ENCODE measurements at places on chromosomes 4 and X.

GRCh38 chrX:105017641-105018040 is 202.9 kb downstream of the TEX13A start:
- DNase-seq = no peak

DNA sequence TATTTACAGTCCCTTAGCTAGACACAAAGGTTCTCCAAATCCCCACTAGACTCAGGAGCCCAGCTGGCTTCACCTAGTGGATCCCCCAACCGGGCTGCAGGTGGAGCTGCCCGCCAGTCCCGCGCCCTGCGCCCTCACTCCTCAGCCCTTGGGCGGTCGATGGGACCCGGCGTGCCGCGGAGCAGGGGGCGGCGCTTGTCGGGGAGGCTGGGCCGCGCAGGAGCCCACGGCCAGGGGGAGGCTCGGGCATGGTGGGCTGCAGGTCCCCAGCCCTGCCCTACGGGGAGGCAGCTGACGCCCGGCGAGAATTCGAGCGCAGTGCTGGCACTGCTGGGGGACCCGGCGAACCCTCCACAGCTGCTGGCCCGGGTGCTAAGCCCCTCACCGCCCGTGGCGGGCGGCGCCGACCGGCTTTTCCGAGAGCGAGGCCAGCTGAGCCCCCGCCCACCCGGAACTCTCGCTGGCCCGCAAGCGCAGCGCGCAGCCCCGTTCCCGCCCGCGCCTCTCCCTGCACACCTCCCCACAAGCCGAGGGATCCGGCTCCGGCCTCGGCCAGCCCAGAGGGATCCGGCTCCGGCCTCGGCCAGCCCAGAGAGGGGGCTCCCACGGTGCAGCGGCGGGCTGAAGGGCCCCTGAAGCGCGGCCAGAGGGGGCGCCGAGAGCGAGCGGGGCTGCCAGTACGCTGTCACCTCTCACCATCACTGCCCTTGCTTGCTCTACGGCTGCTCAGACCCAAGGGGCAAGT is 39.4 kb downstream of the WFS1 start:
- DNase-seq = no peak

DNA sequence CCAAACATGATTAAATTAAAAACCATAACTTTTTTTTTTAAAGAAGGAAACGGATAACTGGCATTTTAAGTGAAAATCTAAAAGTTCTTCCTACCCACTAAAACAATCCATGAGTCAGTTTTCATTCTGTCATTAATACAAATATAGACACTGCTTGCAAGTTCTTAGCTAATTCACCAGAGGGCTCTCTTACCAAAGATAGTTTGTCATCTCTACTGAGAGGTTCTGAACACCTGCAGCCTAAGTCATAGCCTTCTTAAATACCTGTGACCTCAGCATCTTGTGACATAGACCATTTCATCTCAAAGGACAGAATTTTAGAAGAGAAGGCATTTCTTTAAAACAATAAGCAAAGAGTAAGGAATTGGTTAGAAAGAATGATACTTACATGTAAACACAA is 65.3 kb upstream of the FAM120C start:
- DNase-seq = no peak

- no peak for DNase-seq
Measured at GRCh38 chr4:147955827-147956558, 224.1 kb downstream of the ARHGAP10 start.

DNA sequence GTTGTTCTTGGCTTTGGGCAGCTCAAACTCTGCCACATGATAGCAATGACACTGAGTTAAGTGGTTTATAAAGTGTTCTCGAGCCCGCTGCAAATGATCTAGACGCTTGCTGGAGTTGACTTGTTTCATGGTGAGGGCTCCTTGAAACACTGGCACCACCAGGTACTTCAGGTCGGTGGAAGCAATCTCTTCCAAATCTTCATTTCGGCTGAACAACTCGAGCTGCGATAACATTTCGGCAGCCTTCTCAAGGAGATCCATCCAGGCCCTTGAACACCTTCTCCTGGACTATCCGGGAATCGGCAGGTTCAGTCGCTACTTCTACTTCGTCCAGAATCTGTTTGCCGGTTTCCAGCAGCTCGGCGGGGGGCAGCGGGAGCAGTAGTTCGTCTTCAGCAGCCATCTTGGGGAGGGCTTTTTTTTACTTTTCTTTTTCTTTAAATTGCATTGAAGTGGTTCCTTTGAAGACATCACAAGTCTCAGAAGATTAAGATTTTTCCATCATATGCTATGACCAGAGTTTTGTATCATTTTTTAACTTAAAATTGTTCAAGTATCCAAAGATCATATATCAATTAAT is 28.0 kb downstream of the HNRNPDL start:
- DNase-seq = no peak

DNA sequence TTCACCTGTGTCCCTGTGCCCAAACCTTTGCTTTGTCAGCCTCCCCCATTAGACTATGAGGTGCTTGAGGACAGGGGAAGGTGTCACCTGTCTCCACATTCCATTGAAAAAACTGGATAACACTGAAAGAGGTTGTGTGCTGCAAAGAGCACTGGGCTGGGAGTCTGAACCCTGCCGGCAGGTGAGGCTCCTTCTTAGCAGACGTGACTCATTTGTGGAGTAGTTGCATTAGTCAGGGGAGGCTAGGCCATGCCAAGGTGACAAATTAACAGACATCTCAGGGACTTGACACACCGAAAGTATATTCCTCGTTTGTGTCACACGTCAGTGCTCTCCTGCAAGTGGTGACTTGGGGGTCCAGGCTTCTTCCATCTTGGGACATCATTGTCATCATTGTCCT is 95.9 kb upstream of the STX18 start:
- no peak for DNase-seq

- no peak for DNase-seq
Measured at GRCh38 chr4:38368613-38369012, 295.4 kb upstream of the KLF3 start.

- no peak for DNase-seq
Measured at GRCh38 chr4:138890891-138891570, 124.5 kb upstream of the NOCT start.

DNA sequence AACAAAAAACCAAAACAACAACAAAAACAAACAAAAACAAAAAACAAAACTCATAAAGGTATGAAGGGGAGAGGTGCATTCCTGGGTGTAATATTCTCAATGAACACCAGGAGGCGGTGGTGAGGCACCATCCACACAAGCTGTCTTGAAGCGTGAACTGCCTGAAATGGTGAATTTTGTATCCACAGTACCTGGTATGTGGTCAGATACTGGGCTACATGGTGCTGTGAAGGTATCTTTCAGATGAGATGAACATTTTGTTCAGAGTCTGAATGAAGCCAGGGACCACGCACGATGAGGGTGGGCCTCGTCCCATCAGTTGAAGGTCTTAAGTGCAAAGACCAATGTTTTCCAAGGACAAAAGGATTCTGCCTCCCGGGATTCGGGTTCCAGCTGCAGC is 58.5 kb downstream of the ASMT start:
- no peak for DNase-seq

DNA sequence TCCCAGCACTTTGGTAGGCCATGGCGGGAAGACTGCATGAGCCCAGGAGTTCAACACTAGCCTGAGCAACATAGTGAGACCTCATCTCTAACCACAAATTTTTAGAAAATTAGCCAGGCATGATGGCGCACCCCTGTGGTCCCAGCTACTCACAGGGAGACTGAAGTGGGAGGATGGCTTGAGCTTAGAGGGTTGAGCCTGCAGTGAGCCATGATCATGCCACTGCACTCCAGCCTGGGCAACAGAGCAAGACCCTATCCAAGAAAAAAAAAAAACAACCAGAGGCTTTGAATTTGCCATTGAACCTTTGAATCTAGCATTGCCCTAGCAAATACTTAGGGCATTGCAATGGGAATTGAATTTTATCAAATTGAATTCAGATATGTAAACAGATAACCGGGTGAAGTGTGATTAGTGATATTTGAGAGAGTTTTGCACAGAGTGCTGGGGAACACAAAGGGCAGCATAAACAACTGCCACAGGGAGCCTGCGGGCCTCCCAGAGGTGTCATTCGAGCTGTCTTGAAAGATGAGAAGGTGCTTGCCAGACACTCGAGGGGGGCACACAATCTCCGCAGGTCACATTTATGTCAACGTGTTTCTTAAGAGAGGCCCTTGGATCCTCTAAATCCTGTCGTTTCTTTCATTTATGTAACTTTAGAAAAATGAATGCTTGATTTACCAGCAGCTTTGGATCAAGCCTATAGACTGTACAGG is 200.3 kb downstream of the AASDH start:
- DNase-seq = no peak

DNA sequence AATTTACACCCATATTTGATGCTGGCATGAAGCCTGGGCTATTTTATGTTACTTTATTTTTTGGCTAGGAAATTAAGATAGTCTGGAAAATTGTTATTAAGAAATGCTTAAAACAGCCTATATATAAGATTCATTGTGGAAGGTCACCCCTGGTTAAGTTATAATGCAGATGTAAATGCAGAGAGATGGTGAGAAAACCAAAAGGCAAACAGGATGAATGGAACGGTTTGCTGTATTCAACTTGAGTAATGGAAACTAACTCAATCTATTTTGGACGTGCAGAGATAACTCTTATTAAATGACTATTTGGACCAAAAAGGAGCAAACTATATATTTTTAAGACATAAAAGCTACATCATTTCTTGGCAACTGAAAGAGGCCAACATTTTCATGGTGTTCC is 446.3 kb upstream of the FRG1 start:
- DNase-seq = no peak

DNA sequence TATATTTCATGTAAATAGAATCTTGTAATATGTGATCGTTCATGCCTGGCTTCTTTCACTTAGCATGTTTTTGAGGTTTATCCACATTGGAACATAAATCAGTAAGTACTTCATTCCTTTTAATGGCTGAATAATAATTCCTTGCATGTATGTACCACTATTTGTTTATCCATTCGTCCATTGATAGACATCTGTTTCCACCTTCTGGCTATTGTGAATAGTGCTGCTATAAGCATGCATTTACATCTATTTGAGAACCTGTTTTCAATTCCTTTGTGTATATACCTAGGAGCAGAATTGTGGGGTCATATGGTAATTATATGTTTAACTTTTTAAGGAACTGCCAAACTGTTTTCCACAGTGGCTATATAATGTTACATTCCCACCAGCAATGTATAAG is 356.7 kb upstream of the DIPK2B start:
- no peak for DNase-seq

DNA sequence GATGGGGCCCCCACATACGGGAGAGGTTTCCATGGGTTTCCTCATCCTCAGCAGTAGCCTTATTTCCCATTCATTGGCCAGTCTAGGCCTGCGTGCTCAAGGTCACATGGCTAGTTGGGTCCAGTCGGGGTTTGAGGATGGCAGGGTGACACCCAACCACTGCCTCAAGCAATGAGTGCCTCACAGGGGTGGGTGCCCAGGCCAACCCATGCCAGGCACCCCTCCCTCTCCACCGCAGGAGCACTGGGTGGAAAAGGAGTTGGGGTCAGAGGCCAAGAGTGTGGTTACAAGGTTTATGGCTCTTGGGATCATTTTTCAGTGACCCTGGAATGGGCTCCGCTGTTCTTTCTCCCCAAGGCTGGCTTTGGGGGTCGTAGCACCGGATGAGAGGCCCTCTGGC is 3.1 kb downstream of the NSG1 start:
- no peak for DNase-seq

- no peak for DNase-seq
Measured at GRCh38 chrX:98432413-98432812, 1548.7 kb downstream of the RPA4 start.

DNA sequence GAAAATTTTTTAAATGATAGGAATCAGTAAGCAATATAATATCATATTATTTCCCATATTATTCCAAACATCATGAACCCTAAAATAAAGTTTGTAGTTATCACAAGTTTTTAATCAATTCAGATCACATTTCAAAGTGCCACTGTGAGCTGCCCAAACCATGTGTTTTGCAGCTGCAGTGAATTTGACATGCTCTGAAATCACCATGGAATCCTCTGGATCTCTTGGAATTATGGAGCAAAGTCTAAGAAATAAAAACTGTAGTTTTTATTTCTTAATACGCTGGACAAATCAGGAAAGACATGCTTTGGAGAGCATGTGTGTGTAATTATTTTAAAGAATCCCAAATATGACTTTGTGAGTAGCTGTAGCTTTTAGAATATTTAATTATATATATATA is 262.7 kb downstream of the ANKRD50 start:
- DNase-seq = no peak

- no peak for DNase-seq
Measured at GRCh38 chr4:188450571-188450970, 311.3 kb downstream of the TRIML1 start.

DNA sequence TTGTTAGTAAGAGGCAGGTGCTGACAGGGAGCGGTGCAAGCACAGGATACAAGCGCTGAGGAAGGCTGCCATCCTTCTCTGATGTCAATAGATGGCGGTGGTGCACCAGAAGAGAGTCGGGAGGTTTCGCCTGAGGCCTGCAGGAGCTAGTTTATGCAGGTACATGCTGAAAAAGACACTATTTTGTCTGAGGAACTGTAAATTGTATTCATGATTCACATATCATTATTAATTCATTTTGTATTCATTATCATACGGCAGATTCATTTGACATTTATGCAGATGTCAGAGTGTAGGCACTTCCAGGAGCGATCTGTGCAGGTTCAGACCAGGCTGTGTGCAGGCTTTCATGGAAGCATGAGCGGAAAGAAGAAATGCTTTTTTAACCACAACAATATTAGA is 824.0 kb downstream of the STIM2 start:
- DNase-seq = no peak

GRCh38 chrX:122866532-122866931 is 317.5 kb upstream of the GRIA3 start:
- DNase-seq = no peak

- no peak for DNase-seq
Measured at GRCh38 chr4:56286763-56287162, 100.5 kb downstream of the AASDH start.

- DNase-seq = no peak
Measured at GRCh38 chr4:147957446-147957845, 225.6 kb downstream of the ARHGAP10 start.

- DNase-seq = no peak
Measured at GRCh38 chr4:183610613-183611012, 48.4 kb downstream of the RWDD4 start.

GRCh38 chr4:107835406-107835805 is 10.7 kb downstream of the SGMS2 start:
- no peak for DNase-seq

- DNase-seq = no peak
Measured at GRCh38 chr4:158299459-158300007, 89.2 kb downstream of the TMEM144 start.

DNA sequence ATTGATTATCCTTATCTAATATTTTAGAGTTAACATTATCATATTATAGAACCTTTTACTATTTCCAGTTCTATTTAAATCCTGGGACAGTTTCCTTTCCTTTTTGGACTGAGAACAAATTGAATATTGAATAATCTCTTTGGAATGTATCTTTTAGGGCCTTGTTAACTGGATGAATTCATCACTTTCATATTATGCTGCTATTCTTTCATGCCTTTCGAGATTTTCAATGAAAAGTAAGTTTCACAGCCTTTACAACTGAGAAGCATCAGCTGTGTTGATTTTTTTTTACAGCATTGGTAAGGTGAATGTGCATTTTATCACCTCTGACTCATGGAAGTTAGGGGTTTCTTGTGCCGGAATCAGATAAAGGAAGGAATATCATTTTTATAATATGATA is 39.6 kb downstream of the PDLIM5 start:
- DNase-seq = no peak

- DNase-seq = no peak
Measured at GRCh38 chr4:52983563-52984303, 121.6 kb downstream of the RASL11B start.

- no peak for DNase-seq
Measured at GRCh38 chr4:4417886-4418285, 31.0 kb downstream of the NSG1 start.

GRCh38 chrX:1529756-1530155 is 7.2 kb downstream of the P2RY8 start:
- no peak for DNase-seq

Data from T follicular helper cell (primary cell).